ENCODE measurements at places on chromosomes 3 and 15.

GRCh38 chr3:69435274-69436265 lies 49.7 kb upstream of the FRMD4B start:
- peak; percentile 85 for DNase-seq

DNA sequence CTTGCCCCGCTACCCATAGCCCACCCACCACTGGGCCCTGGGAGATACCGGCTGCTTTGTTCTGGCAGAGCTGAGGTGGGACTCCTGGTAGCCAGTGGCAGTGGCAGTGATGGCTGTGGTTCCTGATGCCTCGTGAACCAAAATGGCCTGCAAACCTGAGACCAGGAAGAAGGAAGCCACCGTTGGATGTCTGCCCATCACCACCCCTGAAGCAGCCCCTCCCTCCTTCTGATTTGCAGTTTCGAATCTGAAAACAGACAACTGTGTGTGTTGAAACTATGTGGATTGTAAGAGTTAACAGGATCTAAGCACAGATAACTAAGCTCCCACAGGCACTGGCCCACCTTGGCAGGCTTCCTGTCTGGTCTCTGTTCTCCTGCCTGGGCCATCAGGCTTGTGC lies 66.6 kb downstream of the NUP210 start:
- no peak for DNase-seq

GRCh38 chr3:87473944-87474343 lies 197.6 kb upstream of the POU1F1 start:
- DNase-seq: no peak

DNA sequence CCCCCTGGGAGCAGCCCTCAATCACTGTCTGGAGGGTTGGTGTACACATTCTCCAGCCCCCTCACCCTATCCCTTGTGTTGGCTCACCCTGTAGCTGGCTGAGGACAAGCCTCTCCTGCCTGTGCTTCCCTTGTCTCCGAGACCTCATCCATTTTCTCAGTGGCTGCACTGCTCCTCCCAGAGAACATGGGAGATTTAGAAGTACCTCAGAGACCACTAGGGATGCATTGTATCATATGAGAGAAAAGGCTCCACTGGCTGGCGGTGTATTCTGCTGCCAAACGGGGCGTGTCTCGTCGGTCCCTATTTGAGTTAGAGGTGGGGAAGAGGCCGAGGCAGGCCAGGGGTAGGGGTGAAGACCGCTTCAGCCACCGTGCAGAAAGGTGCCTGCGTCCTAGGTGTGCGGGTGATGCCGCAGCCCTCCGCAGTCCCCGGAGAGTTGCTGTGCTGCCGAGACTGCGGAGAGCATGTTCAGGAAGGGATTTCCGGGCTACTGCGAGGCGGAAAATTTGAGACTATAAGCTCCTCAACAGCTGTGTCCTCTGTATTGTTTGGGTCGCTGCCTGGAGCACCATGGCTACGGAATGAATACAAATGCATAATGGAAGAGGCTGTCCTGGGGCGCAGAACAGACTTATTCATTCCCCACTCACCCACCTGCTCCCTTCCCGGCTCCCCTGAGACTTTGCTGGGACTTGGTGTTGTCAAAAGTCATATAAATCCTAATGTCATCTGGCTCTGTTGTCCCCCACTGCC lies 43.8 kb downstream of the SPSB4 start:
- DNase-seq: no peak

DNA sequence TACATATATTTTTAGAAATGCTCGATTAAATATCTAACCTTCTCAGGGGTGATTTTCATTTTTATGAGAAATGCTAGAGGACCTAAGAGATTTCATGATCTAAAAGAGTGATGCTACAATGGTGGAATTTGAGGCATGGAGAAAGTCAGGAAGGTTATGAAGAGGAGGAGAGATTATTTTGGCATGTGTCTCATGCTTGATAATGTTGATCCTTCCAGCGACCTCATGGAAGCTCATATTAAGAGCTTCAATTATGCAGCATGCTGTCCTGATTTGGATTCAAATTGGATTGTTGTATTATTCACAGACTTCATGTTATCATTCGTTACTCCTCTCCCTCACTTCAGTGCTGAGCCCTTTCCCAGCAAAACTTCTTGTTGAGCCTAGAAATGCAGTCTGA lies 112.5 kb downstream of the RAP2B start:
- no peak for DNase-seq

GRCh38 chr3:114213627-114214541 lies 23.5 kb downstream of the ZNF80 start:
- peak; percentile 67 for DNase-seq

DNA sequence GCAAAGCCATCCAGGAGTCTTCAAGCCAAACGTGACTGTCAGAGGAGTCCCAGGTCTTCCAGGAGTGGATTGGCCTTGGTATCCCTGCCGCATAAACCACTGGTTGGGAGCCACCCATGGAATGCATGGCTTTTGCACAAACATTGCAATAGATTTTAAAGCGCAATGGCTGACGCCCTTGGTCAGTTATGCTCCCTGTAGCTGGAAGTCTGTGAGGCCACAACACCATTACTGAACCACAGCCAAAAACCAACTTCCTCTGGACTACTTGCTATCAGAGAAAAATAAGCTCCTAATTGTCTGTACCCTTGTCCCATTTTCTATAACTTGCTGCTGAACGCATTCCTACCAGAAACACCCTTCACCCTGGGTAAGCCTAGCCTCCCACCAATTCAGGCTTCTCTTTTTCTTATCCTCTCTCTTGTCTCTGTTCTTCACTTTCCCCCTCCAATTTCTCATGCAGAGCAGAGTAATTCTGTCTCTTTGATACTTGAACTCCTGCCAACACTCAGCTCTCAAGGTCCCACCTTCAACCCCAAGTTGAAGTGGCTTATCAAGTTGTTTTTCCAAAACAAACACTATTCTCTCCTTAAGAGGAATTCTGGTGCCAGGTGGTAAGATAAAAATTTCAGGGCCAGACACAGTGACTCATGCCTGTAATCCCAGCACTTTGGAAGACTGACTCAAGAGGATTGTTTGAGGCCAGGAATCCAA lies 176.4 kb upstream of the UBE2E1 start:
- no peak for DNase-seq

DNA sequence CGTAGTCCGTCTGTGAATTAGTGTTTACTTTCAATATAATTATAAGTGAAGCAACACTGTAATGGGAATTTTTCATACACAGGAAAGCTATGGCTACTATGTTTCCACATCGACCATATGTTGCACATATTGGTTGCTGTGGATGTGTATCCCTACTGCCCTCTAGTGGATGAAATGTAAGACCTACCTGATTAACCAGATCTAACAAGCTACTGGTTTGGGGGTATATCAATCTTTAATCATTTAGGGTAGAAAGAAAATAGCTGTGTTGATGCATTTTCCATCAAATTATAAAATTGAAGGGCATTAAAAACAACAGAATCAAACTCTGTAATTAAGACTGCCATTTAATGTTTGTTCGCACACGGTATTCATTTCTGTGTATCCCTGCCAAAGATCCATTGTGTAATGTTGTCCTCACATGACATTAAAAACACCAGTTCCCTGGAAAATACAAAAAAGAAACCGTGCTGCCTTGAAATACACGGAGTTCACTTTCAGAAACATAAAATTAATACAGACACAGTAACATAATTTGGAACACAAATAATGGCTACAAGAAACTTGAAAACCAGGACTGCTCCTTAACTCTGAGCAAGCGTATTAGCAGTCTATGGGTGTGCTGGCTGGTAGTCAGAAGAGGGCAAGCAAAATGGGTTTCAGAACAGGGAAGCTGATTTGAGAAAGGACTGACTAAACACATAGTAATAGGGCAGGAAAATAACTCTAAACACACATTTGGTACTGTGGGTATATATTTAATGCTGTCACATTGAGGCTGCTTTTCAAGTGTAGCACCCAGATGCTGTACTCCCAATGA lies 125.1 kb downstream of the TIGIT start:
- peak; percentile 87 for DNase-seq

- DNase-seq: no peak
Observed at GRCh38 chr3:177314897-177315296, 117.6 kb upstream of the TBL1XR1 start.

- no peak for DNase-seq
Observed at GRCh38 chr3:155631323-155632019, 113.4 kb downstream of the PLCH1 start.

- DNase-seq: peak; percentile 56
Observed at GRCh38 chr3:125141596-125142419, 70.7 kb downstream of the SLC12A8 start.

GRCh38 chr3:37116998-37117397 lies 57.4 kb downstream of the LRRFIP2 start:
- DNase-seq: peak; percentile 42

- no peak for DNase-seq
Observed at GRCh38 chr3:150508401-150508800, 37.9 kb downstream of the SERP1 start.

DNA sequence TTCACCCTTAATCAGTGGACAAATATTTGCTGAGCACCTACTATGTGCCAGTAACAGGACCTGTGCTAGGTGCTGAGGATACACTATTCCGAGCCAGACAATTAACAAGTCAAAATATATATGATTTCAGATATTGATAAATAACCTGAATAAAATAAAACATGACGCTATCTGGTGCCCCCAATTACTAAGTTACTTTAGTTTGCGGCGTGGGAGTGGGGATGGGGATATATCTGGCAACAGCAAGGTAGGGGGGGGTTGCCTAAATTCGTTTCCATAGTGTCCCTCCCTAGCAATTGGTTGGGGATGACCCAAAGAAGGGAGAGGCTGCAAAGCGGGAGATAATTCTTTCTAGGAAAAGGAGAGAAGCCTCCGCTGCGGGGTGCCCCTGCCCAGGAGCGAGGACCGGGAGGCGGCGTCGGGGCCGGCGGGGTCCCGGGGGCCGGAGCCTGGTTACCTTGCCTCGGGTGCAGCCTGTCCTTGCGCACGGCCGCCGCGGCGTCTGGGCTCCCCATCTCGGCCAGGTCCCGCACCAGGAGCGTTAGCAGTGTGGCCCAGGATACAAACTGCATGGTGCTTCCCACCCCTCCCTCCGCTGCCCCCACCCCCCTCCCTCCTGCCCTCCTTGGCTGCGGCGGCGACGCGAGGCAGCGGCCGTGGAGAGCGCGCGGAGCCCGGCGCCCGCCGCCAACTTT lies 567 bp downstream of the ADAMTS9 start:
- no peak for DNase-seq

All from inflammatory macrophage treated with lipopolysaccharide for 4 hours (primary cell).